ENCODE measurements at places on chromosomes 5 and 9. TPM values are rescaled to one million over a fixed set of nuclear protein-coding genes. Genes with fewer than 3 reads are reported as not detected.

The EPB41L4A gene
- polyA plus RNA-seq: 5.9 TPM

The TAF1L gene
- polyA plus RNA-seq: 0.03 TPM

The CNTFR gene
- not detected for polyA plus RNA-seq

DNA sequence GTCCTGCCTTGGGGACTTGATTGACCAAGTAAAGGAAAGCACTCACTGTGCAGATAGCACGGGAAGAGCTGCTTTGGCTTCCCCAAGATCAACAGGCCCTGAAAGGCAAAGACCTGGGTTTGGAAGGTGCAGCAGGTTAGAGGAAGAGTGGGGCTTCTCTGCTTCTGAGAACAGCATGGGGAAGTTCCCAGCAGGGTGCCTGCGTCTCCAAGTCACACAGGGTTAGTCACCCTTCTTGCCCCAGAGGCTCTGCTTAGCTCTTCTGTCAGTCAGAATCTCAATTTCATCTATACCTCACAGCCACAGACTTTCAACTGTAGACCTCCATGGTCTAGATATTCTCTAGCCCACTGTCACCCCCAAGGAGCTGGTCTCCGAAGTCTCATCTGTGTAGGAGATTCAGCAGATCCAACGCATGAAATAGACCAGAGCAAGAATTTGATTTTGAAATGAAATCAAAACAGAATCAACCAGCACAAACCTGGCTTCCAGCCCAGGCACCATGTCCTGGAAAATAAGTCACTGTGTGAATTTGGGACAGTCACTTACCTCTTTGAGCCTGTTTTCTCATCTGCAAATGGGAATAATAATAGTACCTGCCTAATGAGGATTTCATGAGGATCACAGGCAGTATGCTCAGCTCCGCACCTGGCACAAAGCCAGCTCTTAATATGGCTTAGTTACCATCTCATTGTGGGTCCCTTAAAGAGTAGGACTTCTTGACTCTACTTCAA lies 64.0 kb downstream of the SFXN1 start:
- no peak for DNase-seq

DNA sequence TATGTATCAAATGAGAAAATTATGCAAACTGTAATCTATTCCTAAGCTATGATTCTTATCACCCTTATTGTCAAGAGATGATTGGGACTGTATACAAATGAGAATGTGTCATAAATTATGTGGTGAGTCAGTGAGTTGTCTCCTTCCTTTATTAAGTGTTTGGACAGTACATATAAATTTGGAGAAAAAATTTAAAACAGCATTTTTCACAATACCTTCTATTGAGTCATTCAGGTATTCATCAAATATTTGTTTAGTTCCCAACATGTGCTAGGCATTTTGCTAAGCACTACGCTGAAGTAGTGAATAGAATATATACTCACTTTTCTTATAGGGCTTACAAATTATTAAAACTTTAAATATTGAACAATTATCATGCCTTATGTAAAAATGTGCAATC lies 36.3 kb upstream of the PTPRD start:
- no peak for DNase-seq

DNA sequence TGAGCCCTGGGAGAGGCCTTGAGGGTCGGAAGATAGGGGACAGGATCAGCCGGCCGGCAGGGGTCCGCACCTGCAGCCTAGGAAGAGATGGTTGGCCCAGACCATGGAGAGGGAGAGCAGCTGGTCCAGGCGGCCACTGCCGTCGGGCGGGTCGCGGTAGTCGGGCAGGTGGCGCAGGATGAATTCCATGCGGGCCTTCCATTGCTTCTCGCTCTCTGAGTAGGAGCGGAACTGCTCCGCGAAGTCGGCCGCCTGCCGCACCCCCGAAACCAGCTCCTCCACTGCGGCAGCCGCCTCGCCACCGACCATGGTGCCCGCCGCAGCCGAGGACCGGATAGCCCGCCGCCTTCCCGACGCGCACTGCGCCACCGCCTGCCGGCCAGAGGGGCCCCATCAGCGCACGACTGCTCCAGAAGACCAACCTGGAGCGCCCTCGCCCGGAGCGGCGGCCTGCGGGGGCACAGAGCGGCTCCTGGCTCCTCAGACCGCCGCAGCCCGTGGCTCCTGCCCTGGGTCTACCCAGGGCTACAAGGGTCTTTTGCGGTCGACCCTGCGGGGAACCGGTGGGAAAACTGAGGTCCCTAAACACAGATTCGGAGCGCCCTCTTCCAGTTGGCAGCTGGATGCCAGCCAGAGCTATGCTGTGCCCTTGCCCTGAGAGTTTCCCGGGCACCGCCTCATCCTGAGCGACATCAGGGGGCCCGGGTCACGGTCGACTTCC lies at the start of gene CDKN2AIPNL:
CDKN2AIPNL (minus strand) TSS at position 336 of the 721 bp plus-strand sequence; CDS start at position 309, 27 bp downstream.
- peak; percentile 87 for DNase-seq

DNA sequence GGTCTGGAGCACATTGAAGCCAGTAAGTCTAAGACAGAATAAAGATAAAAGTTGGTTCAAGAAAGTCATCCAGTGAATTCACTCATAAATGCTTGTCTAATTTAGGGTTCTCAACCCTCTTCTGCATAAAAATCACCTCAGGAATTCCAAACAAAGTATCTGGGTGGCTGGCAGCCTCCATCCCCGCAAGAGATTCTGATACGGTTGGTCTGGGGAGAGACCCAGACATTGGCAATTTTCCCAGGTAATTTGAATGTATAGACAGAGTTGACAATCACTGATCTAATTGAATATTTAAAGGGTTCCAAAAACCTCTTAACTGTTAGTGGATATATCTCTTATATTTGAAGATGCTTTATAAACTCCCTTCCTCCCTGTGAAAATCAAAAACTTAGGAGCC lies 14.9 kb downstream of the ADAMTSL1 start:
- no peak for DNase-seq

DNA sequence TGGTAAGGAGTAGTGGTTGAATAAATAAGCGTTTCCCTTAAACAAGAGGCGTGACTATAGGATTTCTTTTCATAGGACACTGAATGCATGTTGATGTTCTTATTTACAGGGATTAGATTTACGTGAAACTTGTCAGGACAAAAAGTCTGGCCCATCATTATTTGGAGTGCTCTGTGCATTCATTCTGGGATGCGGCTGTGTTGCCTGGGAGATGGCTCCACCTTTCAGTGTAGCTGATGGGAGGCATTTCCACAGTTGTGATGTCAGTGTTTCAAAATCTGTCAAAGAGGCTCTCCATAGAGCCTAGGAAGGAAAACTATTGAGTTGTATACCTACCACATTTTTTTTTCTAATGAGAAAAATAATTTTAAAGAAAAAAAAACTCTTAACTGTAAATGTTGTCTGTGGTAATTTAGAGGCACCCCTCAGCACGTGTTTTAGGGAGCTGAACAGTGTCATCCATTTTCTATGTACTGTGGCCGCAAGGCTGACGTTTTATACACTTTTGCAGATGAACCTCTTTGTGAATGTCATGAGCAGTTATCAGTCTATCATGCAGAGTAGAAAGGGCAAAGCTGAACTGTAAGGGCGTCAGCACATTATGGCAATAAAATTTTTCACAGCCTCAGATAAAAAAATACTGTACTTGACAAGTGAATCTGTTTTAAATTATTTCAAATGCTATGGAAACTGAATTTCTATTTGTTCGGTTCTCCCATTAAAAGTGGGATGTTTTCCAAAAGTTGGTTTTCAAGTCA lies 202.7 kb downstream of the PBX3 start:
- DNase-seq: no peak

Measured in muscle of arm (tissue), 14 donors.